Germinal center (tissue), 1 donor: ENCODE measurements at places on chromosomes 13 and 19.

DNA sequence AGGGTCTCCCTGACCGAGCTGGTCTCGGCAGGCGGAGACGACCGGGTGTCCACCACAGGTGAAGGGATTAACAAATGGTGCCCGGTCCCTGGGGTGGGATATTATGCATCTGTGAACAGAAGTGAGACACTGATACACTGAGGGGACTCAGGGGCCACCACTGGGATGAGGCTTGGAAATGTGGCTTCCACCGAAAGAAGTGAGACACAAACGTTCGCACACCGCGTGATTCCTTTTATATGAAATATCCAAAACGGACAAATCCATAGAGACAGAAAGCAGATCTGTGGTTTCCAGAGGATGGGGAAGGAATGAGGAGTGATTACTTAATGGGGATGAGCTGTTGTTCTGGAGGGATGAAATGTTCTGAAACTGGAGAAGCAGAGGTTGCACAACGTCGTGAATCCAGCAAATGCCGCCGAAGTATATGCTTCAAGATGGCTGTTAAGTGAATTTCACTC, 47.5 kb downstream of the C13orf46 start:
- no peak for DNase-seq

GRCh38 chr19:22617614-22618320, 16.4 kb upstream of the ZNF492 start:
- no peak for DNase-seq

DNA sequence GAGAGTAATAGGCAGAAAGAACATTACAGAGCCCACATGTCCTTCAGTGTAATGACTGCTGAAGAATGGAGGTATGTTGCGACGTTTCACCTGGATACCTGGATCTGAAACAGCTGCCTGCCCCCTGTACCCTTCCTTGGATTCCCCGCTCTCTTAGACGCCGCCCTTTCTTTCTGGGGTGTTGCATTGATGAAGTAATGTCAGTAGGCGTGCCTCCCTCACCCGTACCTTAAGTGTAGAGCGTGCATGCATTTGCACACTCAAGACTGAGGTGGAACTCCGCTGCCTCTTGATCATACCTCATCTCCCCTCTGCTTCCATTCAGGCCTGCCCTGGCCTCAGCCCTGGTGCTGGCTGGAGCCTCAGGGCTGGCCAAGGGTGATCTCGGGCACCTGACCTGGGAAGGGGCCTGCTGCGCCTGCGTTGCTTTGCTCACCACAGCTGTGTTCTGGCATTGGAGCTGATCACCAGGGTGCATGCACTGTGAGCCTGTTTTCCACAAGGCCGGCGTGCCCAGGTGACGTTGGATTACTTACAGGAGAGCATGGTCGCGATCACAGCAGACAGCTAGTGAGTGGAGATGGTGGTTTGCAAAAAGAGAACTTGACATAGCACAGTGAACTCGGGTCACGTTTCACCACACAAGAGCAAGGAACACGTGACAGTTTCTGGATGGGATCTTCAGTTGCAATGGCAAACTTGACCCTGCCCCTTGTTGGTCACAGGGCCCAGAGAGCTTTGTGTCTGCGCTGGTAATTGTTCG, 99.0 kb downstream of the ARHGEF7 start:
- peak; percentile 23 for DNase-seq

DNA sequence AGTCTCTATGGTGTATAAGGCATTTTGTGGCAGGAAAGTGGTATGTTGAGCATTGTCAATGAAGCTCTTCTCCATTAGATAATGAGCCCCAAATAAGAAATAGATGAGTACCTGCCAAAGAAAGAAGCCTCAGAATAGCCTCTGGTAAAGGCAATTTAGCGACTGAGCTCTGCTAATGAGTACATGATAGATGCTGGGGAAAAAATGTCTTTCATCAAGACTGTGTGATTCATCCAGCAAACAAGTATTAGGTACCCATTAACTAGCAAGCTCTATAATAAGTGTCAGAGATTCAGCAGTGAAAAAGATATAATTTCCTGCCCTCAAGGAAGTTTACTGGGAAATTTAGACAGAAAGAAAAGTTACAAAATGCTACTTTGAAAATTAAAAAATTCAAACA, 294.6 kb downstream of the ITGBL1 start:
- DNase-seq: no peak

- DNase-seq: no peak
These were observed 13.7 kb upstream of the SLC7A10 start for GRCh38 chr19:33239223-33239975.

DNA sequence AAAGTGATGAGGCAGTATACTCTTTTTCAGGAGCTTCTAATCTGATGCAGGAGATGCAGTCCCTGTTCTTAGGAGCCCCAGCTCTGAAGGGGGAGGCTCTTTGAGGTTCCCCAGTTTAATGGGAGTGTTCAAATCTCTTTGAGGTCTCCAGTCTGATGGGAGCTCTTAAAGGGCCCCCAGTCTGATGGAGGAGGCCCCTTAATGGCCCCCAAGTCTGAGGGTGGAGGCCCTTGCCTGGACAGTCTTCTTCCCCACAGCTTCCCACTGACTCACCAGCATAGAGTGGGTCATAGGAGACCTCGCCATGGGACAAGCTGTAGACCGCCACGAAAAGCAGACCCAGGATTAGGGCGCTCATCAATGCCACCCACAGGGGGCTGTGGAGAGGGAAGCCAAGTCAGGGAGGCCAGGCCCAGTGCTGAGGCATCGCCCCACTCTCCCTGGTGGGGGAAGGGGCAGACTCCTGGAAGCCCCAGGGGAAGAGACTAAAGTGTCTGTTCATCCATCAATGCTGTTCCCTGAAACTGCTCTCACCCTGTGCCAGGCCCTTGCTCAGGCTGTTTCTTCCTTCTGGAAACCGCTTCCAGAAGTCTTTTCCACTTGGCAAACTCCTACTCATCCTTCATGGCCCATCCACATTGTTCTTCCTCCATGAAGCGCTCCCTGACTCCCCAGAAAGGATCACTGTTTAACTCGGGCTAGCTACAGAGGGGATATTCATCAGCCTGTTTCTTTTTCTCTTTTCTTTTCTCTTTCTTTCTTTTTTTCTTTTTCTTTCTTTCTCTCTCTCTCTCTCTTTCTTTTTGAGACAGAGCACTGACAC, 2.1 kb downstream of the TM6SF2 start:
- DNase-seq: peak; percentile 2

DNA sequence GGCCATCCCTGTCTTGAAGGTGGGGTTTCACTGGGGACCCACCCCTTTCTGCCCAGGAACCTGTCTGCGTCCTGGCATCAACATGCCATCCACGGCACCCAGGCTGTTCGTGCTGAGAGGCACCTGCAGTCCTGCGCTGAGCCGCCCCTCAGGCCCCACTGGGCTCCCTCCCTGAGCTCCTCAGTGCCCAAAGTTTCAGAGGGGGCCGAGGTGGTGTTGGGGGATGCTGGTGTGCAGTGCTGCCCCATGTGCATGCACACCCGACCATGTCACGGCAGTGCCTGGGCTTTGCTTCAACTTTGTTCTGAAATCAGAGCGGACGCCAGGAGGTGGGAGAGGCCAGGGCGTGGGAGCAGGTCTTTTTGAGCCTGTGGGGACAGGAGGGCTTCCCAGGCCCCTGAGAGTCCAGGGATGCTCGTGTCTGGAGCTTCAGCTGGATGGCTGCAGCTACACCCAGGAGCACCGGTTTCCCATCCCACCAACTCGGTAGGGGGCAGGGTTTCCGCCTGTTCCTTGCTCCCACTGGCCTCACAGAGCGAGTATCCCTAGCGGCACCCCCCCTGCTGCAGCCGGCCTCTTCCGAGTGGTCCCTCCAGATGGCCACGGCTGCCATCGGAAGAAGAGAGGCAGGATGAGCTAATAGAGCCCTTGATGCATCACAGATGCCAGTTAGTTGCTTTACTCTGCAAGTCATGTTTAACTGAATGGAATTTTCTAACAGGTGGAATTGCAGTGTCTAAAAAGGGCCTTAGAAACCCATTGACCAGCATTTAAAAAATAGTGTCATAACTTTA, 44.0 kb downstream of the WDFY2 start:
- DNase-seq: no peak

GRCh38 chr19:12782424-12783290, 7.3 kb upstream of the HOOK2 start:
- DNase-seq: peak; percentile 74

DNA sequence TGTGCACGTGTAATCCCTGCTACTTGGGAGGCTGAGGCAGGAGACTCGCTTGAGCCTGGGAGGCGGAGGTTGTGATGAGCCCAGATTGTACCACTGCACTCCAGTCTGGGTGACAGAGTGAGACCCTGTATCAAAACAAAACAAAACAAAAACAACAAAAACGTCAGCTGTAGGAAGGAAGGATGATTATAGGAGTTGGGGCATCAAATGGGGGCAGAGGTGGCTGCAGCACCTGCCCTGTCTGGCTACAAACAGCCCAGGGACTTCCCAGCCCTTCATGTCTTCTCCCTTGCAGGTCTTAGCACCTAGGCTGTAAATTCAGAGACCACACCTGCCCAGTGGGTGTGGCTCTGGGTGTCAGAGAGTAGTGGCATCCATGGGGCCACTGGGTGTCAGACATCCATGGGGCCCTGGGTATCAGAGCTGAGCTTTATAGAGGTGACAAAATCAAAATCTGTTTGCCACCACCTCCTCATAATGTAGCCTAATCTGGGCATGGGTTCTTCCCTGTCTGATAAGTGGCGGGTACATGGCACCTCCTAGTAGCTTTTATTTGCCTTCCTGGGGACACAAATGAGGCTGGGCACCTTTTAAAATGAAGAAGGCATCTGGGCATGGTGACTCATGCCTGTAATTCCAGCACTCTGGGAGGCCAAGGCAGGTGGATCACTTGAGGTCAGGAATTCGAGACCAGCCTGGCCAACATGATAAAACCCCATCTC, 4.7 kb upstream of the B3GNT3 start:
- DNase-seq: no peak

DNA sequence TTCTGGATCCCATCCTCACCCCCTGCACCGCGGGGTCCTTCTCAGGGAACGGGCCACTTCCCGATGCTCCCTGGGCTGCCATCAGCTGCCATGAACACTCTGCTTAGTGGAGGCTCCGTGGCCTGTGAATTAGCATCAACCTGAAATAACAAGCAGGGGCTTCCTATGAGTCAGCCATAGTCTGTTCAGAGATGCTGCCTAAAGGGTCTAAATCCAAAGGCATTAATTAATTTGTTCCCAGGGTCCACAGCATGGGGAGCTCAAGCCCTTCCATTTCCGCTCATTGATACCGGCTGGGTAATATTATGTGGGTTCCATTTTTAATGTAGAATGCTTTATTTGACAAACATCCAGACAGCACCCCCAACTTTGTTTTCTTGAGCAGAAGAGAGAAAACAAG, 341.9 kb upstream of the TMTC4 start:
- DNase-seq: no peak

- DNase-seq: no peak
These were observed 3.1 kb downstream of the CHMP2A start for GRCh38 chr19:58551577-58552471.

DNA sequence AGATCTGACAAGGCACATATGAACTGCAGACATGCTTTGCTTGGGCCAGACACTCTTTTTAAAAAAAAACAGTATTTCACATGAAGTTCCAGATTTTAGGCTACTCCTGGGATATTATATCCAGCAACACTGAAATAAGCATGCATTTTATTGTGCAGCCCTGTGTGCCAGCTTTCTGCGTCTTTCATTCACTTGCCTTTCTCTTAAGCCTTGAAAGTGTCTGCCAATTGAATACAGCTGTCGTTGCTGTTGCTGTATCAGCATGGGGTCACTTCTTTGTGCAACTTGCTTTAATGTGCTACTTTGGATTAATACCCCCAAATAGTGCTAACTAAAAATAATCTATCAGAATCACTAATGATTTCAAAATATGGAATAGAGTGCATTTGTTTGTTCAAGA, 657.8 kb downstream of the SLITRK6 start:
- no peak for DNase-seq

- no peak for DNase-seq
These were observed 2.4 kb downstream of the ELAVL3 start for GRCh38 chr19:11478167-11479089.

DNA sequence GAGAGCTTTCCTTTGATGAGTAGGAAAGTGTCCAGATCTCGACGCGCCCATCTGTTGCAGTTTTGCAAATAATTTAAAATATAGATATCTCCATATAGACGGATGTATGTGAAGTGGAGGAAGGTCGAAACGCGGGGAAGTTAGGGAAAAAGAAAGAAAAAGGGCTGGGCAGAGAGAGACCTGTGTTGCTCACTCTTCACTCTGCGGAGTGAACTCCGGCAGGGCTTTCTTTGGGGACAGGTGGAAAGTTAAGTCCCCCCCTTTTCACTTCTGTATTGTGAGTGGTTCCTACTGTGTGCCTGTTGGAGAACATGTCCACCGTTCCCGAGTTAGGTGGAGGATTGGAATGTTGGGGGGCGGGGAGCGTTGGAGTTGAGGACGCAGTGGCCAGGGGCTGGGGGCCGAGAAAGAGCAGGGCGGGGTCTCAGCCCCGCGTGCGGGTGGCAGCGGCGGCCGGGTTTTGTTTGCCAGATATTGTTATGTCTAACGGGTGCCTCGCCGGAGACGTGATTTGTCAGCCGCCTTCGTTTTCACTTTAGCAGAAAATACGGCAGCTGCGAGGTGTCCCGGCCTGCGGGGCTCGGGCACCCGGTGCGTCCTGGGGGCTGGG, 145.1 kb upstream of the ZNF536 start:
- DNase-seq: no peak

GRCh38 chr13:59495299-59495698, 668.4 kb downstream of the DIAPH3 start:
- DNase-seq: no peak

DNA sequence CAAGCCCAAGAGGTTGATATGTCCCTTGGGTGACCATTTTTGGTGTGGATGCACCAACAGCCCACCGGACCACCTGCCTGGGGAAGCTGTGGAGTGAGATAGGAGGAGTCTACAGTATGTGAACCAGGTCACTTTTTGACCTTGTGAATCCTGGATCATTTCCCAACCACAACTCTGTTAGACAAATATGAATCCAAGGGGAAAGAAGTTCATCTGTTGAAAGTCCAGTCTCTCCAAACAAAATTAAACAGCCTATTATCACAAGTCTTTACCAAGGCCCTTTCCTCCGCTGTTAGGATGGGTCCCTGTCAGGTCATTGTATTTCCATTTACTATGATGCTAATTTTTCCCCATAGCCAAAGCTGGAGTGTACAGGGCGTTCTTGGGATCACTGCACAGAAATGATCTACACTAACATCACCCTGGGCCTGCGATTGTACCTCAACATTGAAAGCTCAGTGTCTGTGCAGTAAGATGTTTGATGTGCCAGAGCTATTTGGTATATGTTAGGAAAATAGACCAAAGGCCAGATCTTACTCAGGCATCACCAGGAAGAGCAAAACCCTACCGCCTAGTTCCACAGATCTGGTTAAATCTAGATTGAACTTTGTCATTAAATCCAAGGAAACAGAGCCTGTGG, 117.1 kb downstream of the STARD13 start:
- DNase-seq: no peak

DNA sequence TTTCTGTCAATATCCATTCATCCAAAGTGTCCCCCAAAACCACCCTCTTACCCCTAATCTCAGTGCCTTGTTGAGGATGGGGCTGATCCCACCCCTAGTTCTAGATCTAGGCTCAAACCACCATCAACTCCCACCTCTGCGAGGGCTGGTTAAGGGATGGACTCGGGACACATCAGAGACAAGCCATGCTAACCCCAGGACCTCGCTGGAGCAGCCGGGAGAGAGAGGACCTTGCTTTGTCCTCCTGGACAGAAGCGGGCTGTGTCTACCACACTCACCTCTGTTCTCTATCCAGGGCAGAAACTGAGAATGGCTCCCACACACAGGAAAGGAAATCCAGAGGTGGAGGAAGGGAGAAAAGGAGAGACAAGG, 90.8 kb upstream of the UQCRFS1 start:
- no peak for DNase-seq

- DNase-seq: no peak
These were observed 57.8 kb downstream of the MBNL2 start for GRCh38 chr13:97279913-97280312.

- no peak for DNase-seq
These were observed 17.6 kb downstream of the WDFY2 start for GRCh38 chr13:51601601-51602565.
